COR-L47 (cell line): ENCODE measurements at places on chromosomes 7 and 10.

DNA sequence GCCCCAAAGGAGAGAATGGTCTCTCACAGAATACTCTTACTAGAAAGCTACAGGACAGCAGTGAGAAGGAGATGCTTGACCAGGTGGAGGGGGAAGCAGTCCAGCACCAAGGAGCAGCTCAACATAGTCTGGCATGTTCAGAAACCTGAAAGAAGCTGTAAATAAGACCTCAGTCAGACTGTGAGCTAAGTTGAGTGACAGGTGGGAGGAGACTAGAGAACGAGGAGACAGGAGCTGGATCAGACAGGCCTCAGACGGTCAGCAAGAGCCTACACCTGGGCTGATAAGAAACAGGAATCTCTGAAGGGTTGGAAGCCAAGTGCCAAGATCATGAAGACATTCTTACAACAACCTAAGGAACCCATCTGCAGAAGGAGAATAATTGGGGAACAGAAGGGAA lies 54.5 kb downstream of the ELMO1 start:
- no peak for DNase-seq

- no peak for DNase-seq
These were observed 25.5 kb downstream of the C10orf105 start for GRCh38 chr10:71694039-71694501.

GRCh38 chr10:101054351-101054750 lies 7.4 kb upstream of the KAZALD1 start:
- DNase-seq = no peak

GRCh38 chr7:7816084-7816483 lies 97.7 kb upstream of the RPA3 start:
- no peak for DNase-seq

DNA sequence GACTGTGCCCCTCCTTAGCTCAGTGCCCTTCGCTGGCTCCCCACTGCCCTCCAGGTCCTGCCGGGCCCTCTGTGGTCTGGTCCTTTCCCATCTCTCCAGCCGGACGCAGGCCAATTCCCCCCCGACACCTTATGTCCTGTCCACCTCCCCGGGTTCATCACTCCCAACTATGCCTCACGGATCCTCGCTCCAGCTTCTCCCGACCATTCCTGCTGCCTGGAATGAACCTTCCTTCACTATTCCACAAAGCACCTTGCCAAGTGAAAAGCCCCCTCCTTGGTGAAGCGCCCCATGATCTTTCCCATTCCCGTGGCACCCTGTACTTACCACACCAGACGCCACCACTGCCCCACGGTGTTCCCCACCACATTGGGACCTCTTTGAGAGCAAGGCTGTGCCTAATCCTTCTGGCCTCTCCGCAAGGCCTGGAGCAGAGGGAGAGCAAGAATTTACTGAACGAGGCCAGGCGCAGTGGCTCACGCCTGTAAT lies 47.2 kb downstream of the TMEM270 start:
- no peak for DNase-seq

DNA sequence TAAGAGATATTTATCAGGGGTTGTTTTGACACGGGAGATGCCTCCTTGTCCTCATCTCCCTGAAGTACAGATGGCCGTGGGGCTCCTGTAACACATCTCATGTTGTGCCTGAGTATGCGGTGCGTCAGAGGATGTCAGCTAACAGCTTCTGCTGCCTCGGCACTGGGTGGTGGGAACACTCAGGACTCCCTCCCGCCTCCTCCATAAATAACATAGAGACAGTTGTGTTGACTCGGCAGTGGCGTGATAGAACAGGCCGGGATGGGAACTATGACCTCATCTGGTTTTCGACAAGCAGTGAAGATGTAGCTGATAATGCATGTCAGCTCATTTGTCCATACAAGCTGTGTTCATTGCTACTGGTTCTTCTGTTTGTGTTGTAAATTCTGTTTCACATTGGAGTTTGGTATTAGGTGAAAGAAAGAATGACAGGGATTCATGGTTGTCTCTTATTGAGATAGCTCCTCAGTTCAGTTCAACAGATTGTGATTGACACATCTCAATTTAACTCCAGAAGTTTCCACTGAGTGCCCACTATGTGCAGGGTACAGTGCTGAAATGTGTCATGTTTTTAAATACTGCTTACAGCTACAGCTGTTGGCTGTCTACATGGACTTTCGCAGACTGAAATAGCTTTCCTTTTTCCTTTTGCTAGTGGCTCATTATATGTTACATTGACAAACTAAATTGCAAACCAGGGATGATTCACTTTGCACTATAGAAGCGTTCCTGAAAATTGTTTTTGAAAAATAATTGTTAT lies 87.4 kb downstream of the CHN2 start:
- DNase-seq = peak; percentile 27

- DNase-seq = no peak
These were observed 233.1 kb upstream of the TCF7L2 start for GRCh38 chr10:112716924-112717413.

GRCh38 chr10:97388152-97388551 lies 13.0 kb downstream of the RRP12 start:
- no peak for DNase-seq

DNA sequence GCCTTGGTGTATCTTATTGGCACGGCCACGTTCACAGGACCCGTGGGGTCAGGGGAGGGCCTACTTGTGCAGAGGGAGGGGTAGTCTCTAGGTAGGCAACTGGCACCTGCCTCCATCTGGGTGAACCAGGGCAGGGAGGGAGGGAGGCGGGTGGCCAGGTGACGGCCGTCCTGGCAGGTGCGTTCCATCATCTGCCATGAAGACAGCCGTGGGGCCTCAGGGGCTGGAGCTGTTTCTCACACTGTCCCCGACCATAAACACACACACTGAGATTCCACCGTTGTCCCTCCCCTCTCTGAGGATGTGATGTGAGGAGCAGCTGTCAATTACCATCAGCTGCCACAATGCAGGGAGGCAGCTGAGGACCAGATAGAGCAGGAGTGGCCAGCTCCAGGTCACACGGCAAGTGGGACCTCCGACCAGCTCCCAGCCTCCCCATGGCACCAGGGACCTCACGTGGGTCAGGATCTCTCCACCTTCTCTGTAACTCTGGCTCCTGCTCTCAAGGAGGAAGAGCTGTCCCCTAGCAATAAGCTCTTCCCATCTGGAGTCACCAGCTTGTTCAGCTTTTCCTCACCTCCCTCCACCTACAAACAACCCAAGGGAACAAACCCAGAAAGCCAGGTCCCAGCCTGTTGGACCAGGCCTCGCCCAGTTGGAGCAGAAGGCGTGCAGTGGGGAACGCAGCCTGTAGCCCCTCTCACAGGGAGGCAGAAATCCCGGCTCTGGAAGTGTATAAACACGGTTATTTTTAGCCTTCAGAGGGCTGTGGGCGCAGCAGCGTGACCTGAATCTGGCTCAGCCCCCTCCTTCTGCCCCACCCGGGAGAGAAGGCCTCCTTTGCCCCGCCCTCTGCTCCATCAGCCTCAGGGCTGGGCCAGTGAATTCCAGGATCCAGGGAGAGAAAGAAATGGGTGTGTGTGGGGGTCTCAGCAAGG lies 33.1 kb downstream of the ZMIZ1 start:
- DNase-seq = no peak

DNA sequence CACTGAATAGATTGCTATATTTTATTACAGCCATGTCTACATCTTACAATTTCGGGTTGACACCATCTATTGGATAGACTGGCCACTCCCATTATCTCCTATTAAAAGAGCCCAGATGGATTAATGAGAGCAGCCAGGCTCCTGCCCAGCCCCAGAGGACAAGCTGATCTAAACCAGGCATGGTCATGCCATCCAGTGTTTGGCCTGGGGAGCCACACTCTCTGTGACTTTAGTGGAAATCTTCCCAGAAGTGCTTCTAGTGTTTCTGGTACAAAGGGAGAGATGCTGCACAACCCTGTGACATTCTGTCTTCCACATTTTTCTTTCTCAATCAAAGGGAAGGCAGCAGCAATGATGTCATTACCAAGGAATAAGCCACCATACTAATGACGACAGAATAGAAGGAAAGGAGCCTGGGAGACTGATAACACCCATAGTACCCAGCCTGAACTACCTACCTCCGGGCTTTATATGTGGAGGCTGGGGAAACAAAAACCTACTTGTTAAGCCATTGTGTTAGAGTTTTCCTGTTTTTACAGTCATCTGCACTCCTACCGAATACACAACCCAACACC lies 5.0 kb downstream of the NEBL start:
- no peak for DNase-seq

GRCh38 chr10:20369863-20370736 lies 527.0 kb downstream of the NEBL start:
- no peak for DNase-seq

DNA sequence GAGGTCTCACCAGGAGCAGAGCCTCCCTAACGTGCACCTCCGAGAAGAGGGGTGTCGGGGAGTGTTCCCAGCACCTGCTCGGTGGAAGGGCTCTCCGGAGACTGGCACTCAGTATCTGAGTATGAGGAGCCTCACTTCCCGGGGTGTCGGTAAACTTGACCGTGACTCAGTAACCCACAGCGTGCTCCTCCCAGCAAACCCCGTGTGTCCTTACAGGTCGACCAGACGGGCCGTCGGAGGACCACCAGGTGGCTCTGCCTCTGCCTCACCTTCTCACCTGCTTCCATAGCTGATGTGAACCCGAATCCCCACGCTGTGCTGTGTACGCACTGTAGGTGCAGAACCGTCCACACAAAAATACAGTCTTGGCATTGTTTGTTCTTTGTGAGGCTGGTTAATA lies 29.0 kb upstream of the KNDC1 start:
- no peak for DNase-seq

- DNase-seq = no peak
These were observed 12.8 kb downstream of the FLNC start for GRCh38 chr7:128842674-128843641.

DNA sequence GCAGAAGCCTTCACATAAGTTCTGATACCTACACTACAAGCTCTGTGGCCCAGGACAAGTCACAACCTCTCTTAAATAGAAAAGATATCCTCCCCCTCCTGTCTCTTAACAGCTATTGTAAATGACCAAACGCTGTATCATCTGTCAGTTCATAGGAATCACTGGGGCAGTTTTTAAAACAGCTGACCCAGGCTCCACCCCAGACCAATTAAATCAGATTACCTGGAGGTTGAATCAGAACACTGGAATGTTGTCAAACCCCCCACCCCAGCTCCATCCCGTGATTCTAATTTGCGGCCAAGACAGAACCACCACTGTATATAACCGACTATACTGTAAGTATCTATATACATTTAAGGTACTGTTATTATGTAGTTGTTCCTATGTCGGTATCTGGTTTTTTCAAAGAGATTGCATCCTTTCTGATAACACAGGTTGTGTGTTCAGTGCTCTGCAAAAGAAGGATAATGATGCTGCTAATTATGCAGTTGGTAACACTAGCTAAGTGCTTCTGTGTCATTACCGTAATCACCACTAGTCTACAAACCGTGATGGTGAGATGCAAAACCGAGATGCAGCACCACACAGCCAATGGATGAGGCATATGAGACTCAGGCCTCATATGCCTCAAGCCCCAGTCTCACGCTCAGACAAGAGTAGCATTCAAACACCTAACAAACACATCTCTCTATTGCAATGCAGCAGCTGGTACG lies 47.4 kb downstream of the TNS3 start:
- DNase-seq = peak; percentile 23

DNA sequence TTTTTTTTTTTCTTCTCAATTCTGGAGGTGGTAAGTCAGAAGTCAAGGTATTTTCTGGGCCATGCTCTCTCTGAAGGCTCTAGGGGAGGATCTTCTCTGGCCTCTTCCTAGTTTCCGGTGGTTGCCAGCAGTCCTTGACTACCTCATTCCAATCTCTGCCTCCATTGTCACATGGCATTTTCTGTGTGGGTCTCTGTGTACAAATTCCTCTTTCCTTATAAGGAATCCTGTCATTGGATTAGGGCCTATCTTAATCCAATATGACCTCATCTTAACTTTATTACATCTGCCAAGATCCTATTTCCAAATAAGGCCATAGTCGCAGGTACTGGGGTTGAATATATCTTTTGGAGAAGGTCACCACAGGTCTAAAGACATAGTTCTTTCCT lies 129.3 kb upstream of the PRR15 start:
- DNase-seq = no peak

DNA sequence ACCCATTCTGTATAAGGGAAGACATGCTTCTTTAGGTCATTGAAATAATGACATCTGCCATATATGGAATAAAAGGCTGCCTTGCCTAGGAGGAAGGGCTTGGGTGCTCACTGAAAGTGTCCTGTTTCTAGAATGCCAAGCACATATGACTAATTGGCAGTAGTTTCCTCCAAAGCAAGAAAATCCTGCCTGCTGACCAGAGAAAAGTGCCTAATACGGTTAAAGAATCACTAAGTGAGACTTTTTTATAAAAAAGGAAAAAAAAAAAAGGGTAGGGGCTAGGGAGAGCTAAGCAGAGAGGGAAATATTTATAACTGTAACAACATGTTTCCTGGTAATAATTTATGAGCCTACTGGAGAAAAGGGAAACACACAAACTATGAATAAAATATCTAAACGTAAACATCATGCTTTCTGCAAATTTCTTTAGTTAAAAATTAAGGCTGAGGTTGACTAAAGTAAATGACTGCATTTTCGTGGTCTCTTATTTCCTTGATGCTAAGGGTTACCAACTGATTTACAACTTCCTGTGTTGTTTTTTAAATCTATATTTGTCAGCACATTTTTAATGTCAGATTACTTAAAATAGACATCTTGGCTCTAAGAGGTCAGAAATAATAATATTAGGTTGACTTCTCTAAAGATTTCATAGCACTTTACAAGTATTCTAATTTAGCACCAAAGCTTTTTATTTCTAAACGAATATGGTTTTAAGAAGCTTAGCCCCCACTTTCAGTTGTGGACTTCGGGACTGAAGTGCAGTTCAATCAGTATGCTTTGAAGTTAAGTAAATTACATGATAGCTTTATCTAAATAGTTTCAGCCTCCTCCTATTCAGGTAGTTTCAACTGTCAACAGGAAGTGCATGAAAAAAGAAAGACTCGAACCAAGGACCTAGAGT lies 89.6 kb downstream of the CABCOCO1 start:
- DNase-seq = no peak

DNA sequence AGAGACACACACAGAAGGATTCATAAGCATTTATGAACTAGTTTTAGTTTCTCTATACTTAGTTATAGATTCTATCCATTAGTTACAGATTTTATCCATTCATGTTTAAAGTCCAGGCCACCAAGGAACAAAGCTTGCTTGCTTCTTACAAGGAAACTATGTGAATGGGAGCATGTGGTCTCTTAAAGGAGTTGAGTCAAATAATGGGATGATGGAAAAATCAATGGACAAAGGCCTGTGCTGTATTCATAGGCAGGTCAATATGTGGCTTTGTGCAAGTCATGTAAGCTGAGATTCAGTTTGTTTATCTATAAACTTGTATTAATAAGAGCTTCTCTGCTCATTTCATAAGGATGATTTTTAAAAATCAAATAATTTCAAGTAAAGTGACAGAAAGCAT lies 172.8 kb upstream of the CDK1 start:
- DNase-seq = no peak

DNA sequence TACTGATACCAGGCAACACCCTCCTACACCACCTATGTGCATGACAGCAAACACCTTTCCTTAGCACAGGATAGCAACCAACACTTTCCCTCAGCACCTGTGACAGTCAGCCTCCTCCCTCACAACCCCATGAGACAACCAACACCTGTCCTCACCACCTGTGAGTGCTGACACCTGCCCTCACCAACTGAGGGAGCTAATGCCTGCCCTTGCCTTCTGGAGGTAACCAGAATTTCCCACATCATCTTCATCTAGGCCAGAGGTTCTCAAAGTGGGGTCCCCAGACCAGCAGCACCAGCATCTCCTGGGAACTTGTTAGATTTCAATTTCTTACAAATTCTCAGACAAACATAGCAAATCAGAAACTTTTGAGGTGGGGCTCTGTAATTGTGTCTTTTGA lies 112.5 kb downstream of the GRID1 start:
- DNase-seq = no peak

GRCh38 chr10:16527452-16527851 lies 5.8 kb upstream of the C1QL3 start:
- no peak for DNase-seq

- no peak for DNase-seq
These were observed 101.4 kb downstream of the MTPAP start for GRCh38 chr10:30247704-30248103.
